ENCODE measurements at places on chromosomes 12 and 14. TPM values are rescaled to one million over a fixed set of nuclear protein-coding genes. Genes with fewer than 3 reads are reported as not detected.

The PTPRQ gene
- not detected for total RNA-seq

The EPYC gene
- total RNA-seq = not detected

The HOTAIR gene
- not detected for total RNA-seq

The GPRC5D gene
- total RNA-seq = not detected

All from colonic mucosa (tissue), 4 donors.